Suppressor macrophage (primary cell): ENCODE measurements at places on chromosomes 1 and 21.

DNA sequence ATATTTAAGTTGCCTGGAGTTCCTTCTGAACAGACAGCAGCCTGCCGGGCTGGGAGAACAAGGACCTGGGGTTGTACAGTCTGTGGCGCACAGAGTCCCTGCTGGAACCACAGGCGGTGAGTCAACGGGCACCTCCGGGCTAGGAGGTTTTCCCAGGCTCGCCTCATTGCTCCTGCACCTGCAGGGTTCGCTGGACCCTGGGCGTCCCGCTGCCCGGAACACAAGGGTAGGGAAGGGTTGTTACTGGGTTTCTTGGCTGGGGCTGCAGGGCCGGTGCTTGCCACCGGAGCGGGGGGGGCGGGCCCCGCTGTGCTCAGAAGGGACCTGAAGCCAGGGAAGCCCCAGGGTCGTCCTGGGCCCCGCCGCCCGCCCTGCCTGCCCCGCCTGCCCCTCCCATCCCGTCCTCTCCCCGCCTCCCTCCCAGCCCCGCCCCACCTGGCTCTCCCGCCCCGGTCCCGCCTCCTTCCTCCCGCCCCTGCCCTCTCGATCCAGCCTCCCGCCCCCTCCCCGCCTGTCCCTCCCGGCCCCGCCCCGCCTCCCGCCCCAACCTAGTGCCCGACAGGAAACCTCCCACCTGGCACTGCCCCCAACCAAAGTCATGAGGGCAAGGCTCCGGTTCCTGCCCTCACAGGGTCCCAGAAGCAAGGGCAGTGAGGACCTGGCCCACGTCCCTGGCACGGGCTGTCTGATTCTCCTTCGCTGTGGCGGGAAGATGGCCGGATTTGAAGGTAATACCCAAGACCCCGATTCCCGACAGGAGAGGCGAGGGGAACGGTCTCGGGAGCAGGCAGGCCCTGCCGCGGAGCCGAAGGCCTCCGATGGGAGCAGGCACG lies 6.8 kb downstream of the JMJD4 start:
- peak; percentile 15 for DNase-seq

DNA sequence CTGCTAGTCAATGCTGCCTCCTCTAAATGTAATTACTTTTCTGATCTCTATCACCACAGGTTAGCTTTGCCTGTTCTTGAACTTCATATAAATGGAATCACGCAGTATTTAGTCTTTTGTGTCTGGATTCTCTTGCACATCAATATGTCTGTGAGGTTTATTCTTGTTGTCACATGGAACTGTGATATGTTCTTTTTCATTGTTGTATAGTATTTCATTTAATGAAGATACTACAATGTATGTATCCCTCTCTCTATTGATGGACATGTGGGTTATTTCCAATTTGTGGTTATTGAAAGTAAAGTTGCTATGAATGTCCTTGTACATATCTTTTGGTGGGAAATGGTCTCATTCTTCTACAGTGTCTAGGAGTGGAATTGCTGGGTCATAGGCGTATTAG lies 16.7 kb upstream of the PADI1 start:
- no peak for DNase-seq

DNA sequence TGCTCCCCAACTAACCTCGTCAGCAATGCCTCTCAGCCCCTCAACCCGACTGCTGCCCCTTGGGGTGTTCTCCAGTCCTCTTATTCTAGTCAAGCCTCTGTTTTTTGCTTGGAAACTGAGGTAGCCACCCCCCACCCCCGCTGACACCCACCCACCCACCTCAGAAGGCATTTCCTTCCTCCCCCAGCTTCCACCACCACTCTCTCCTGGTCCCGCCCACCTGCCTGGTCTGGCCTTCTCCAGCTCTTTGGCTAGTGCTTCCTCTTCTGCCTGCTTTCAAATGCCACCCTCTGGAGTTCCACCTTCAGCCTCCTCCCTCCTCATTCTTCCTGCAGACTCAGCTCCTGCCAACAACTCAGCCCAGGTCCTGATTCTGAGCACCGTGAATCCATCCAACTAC lies 35.3 kb downstream of the OLFML2B start:
- DNase-seq, result peak; percentile 70

DNA sequence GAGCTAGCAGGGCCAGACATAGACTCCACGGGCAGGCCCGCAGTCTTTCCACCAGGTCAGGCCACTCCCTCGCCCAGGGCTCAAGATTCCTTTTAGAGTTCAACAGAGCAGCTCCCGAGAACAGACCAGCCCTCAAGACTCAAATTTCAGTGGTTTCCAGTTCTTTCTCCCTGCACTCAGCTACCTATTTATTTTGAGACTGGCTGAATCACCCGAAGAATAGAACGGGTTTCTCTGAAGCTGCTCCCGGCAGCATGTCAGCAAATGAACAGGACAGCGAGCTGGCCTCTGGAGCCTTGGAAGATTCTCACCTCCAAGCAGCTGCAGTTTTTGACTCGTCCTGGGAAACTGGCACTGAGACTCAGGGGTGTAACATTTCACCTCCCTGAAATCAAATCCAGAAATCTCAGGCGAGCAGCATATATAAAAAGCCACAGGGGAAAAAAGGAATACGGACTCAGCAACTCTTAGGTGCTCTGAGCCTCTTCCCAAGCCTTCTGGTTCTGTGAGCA lies 177.9 kb downstream of the CLIC6 start:
- no peak for DNase-seq

GRCh38 chr1:245876586-245876985 lies 630.5 kb downstream of the SMYD3 start:
- no peak for DNase-seq

GRCh38 chr1:40404670-40405462 lies 31.3 kb downstream of the SMAP2 start:
- peak; percentile 78 for DNase-seq

DNA sequence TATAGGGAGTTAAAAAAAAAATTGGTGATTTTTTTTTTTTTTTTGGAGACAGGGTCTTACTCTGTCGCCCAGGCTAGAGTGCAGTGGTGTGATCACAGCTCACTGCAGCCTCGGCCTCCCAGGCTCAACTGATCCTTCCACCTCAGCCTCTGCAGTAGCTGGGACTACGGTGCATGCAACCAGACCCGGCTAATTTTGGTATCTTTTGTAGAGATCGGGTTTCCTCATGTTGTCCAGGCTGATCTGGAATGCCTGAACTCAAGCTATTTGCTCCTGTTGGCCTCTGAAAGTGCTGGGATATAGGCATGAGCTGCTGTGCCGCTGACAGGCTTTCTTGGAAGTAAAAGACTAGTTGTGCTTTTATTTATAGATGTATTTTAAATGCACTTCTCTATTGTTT lies 3.0 kb downstream of the CDC42 start:
- DNase-seq, result no peak

DNA sequence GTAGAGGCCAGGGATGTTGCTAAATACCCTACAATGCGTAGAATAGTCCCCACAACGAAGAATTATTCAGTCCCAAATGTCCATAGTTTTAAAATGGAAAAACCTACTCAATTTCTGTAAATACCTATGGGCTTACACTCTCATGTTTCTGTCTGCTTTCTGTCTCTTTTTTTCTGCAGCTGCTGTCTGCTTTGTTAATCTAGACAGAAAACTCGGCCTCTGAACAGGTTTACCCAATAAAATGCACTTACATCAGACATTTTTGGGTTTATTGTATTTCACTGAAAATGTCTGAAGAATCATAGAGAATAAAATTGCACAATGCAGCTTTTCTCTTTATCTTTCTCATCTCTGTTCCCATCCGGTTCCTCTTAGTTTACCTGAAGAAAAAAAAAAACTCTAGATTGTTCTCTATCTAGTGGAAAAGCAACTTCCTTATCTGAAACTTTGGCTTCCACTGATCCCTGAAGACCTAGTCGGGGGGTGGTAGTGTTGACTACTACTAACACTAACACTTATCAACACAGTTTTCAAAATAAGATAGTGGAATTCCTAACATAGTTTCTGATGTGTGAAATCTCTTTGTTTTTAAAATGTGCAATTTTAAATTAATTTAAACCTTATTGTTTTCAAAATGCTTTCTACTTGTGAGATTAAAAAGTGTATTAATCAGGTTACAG lies 76.9 kb upstream of the CCDC190 start:
- DNase-seq, result no peak

- DNase-seq, result peak; percentile 92
These were observed 21.9 kb upstream of the PIK3CD start for GRCh38 chr1:9629445-9630201.

DNA sequence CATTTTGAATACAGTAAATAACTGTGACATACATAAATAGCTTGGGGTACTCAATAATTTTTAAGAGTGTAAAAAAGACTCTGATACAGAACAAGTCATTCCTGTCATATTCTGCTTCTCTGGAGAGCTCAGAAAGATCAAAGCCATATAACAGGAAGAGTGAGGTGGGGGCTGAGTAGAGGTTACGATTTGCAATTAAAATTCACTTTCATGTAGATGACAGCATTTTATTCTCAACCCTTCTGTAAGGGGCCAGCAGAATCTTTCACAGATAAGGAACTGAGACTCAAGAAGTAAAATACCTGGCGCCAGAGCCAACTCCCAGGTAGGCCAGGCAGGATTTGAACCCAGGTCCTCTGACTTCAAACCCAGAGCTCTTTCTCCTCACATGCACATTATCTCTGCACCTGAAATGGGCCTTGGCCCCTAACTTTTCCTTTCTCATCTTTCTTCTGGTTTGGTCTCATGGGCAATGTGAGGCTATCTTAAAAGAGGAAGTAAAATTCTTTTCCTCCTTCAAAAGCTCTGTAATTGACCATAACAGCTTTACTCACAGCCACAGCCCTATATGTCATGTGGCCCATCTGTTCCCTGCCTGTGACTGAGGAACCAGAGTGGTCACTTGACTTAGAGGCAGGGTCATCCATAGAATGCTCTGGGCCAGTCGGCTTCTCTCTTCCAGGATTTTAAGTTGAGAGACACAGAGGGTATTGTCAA lies 80.9 kb upstream of the SYT6 start:
- peak; percentile 76 for DNase-seq

- DNase-seq, result no peak
These were observed 2.1 kb downstream of the CAPZB start for GRCh38 chr1:19483261-19483660.

- no peak for DNase-seq
These were observed 26.0 kb downstream of the MX1 start for GRCh38 chr21:41451753-41452676.

GRCh38 chr1:112312315-112312714 lies 83.7 kb upstream of the CTTNBP2NL start:
- no peak for DNase-seq

GRCh38 chr1:24236789-24237371 lies 49.8 kb upstream of the IFNLR1 start:
- no peak for DNase-seq

- DNase-seq, result no peak
These were observed 132.1 kb downstream of the RHOU start for GRCh38 chr1:228867108-228867950.
